ENCODE measurements at places on chromosomes 5 and 9.

DNA sequence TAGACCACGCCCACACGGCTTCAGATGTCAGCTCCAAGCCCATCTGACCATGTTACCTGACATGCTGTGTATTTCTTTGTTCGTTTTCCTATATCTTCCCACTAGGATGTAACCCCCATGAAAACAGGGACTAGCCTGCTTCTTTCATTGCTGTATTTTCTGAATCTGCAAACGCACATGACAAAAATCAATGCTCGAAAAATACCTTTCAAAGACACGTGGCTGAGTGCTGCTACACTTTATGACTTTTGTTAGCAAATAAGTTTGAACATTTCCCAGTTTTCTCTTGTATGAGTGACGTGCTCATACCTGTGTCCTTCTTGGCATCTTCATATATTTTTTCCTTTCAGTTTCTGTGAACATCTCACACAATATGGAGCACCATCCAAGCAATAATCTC lies 181.3 kb upstream of the IRX1 start:
- DNase-seq, result no peak

DNA sequence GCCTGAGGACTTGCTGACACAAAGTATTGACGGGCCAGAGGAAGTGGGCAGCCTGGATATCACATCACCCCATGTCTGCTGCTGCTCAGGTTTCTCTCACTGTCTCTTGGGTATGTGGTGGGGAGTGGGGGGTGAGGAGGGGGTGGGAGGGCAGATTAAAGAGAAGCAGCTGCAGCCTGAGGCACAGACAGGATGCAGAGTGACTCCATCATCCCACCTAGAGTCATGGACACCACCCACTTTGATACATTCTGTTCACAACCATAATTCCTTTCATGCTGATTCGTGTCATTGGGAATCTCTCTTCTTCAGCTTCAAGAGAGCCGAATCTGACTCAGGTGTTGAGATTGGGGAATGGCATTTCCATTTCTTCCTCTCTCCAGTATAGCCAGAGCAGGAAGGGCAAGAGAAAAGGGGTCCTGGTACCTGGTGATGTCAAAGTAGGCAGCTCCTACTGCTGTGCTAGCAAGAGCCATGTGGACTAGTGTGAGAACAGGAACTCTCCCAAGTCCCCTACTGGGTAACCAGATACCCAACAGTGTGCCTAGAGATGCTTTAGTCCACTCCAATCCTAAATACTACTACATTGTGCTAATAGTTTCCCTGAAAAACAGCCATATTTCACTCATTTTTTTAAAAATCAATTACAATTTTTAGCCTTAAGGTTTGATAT lies 22.4 kb downstream of the GRAMD2B start:
- peak; percentile 18 for DNase-seq

DNA sequence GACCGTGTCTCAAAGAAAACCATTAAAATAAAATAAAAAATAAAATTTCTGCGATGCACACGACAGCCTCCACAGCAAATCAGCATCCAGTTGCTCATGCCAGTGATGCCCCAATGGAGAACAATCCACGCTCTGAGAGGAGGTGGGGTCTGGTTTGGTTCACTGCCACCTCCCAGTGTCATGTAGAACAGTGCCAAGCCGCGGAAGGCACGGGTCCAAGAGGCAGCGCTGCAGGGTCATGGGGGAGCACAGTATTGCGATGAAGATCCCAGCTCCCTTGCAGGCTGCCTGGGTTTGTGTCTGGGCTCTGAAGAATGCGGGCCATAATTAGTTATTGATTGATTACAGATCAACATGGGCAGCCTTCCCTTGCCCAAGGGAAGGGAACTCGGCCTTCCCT lies 6.1 kb upstream of the CACFD1 start:
- peak; percentile 33 for DNase-seq

GRCh38 chr5:122565331-122565730 lies 209.5 kb upstream of the SNX2 start:
- no peak for DNase-seq

DNA sequence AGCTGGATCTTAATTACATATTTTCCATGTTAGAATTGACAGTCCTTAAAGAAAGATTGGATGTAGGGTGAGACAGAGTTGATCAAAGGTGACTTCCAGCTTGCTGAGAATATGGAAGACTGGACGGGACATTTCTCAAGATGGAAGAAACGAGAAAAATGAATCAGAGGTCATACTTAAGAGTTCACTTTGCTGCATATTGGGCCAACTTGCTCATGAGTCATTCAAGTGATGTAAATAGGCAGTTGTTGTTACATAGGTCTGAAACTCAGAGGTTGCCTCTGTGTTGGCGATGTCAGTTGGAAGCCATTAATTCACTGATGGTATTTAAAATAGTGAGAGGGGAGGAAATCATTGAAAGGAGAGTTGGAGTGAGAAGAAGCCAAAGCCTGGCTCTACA lies 132.8 kb downstream of the CD180 start:
- peak; percentile 94 for DNase-seq

DNA sequence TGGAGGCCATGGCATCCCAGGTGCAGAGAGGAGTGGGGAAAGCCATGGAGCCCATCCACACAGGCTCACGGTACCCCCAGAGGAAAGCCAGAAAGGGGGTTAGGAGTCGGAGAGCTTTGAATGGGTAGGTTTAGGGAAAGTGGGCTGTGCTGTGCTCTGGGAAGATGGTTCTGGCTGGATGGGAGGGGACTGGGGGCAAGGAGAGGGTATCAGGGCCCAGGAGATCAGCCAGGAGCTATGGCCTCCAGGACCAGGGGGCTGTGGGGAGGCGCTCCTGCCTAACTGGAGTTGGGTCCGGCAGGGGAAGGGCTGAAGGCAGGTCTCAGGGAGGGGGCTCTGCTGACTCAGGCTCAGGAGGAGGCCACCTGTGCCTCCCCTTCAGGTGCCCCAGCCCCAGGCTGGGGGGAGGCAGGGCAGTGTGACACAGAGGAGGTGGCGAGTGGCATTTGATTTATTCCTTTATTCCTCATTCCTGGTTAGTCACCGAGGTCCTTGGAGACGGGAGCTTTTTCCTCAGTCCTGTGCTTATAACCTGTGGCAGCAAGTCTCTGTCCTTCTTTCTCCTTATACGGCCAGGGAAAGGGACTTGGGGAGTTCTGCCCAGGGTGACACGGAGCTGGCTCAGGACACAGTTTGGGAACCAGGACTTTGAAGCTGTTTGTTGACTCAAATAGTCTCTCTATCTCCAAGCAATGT lies 60.8 kb downstream of the TSTD2 start:
- DNase-seq, result no peak

DNA sequence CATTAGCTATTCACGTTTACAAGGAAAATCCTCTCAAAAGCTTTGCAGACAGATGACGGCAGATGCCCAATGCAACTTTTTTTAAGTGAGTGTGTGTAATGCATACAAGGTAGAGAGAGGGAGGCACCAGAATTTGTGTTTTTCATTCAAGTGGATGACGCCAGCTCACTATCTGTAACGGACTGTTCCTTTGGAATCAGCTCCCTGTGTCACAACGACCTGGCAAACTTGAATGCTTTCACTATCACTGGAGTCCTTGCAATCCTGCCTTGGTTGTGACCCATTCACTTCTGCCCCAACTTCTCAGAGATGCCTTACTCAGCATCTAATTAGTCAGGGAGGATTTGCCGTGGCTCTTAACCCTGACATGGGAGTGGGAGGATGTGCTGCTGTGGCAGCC lies 148.5 kb downstream of the BNC2 start:
- peak; percentile 91 for DNase-seq

DNA sequence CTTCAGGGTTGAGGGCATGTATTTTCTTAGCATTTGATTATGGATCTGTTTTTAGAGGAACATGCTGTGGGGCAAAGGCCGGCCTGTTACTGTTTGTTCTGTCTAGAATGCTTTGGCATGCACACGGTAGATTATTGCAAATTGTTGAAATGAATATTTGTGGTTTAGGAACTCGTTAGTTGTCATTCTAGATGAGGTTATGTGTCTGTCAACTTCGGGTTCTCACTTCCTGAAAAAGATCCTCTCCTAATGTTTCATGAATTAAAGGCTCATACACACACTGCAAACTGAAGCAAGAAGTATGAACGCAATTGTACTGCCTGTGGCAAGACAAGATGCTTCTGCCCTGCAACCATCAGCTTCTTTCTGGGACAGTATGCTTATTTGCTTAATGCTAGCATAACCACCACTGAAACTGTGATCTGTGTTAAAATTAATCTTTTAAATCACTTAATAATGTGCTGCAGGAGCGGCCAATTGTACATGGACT lies 99.6 kb downstream of the BASP1 start:
- peak; percentile 45 for DNase-seq

GRCh38 chr5:61860978-61861377 lies 445.0 kb upstream of the KIF2A start:
- no peak for DNase-seq

- DNase-seq, result peak; percentile 81
These were observed 55.3 kb upstream of the IL17B start for GRCh38 chr5:149434162-149435014.

- no peak for DNase-seq
These were observed 66.0 kb upstream of the TAF1L start for GRCh38 chr9:32701321-32702022.

DNA sequence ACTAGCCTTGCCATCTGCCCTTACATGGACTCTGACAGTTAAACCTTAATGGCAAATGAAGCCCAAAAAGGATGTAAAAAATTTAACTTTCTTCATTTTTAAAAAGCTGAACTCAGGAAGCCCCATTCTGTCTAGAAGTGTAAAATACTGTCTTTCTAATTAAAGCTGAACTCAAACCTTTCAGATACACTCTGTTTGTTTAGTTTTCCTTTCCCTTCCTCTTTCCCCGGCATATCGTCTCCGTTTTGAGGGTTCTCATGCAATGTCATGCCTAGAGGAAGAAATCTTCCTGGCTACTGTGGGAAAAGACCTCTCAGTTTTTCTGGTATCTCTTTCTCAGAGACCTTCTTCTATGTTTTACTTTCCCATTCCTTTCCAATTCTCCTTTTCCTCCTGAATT lies 841.5 kb downstream of the DTWD2 start:
- no peak for DNase-seq
